ENCODE measurements at places on chromosomes 4 and X.

- DNase-seq = no peak
Observed at GRCh38 chr4:109978704-109979454, 66.2 kb downstream of the EGF start.

- no peak for DNase-seq
Observed at GRCh38 chr4:78517050-78517652, 34.4 kb upstream of the ANXA3 start.

DNA sequence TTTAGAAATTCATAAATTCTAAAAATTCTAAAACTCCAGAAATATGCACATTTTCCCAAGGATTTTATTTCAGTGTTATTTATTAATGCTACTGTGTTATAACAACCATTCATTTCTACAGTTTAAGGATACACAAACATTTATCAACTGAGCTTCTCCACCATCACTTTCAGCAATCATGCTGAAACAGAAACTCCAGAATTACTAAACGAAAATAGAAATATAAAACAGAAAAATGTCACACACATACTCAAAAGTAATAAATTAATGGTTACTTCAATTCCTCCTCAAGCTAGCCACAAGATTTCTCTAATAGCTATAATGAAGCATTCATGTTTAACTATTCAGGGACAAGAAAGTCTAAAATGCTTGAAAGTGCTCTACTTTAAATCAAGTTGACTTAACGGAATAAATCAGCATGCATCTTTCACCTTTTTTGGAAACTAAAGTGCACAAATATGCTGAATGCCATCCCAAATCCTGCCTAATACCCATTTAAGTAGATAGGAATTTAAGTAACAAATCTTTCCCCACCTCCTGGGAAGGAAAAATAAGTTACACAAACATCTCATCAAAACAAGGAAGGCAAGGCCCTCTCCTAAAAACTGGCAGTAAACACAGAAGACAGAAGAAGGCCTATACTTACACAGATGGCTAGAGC is 563 bp downstream of the FAM13A start:
- no peak for DNase-seq

GRCh38 chr4:56460085-56460484 is 7.3 kb upstream of the SRP72 start:
- DNase-seq = no peak

DNA sequence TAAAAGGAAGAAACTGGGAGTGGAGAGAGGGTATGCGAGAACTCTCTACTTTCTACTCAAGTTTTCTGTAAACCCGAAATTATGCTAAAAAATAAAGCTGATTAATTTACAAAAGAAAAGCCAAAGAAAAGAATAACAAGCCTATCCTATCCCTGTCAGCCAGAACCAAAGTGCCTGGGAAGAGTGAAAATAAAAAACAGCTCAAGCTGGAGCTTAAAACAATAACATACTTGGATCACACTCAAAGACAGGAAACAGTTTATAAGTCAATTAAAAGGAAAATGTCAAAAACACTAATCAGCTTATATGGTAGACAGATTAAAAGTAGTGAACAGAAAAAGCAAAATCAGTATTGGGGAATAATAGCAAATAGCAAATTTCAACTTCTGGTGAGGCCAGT is 139.4 kb downstream of the FRYL start:
- no peak for DNase-seq

DNA sequence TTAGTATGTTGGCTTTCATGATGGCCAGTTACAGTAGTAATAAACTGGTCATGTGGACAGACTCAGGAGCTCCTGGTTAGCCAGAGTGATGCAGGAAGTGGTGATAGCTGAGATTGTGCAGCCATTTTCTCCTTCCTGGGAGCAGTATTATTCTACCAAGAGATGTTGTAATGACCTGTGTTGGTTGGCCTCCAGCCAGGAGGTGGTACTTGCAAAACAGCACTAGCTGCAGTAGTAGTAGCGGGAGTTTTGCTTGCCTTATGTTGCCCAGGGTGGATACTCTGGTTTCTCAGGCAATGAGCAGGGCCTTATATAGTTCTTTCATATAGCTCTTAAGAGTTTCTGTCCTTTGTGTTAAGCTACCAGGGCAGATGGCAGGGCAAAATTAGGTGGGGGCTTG is 998.8 kb downstream of the GLUD2 start:
- no peak for DNase-seq

GRCh38 chr4:26420438-26420837 is 69.8 kb downstream of the CCKAR start:
- DNase-seq = no peak

DNA sequence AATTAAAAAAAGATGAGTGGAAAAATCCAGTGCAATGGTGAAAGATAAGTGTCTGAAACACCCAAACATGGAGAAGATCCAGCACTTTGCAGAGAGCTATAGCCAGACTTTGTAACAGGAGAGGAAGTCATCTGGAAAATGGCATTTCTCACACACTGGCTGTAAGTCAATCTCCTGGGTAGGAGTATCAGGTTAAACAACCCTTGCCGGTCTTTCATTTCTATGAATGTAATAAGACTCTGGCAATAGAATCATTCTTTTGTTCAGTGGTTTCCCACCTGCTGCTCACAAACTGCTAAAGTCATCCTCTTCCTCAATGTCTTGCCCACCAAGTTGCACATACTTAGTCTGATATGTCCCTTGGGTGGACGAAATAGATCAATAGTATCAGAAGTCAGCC is 94.0 kb upstream of the ATP8A1 start:
- DNase-seq = no peak

DNA sequence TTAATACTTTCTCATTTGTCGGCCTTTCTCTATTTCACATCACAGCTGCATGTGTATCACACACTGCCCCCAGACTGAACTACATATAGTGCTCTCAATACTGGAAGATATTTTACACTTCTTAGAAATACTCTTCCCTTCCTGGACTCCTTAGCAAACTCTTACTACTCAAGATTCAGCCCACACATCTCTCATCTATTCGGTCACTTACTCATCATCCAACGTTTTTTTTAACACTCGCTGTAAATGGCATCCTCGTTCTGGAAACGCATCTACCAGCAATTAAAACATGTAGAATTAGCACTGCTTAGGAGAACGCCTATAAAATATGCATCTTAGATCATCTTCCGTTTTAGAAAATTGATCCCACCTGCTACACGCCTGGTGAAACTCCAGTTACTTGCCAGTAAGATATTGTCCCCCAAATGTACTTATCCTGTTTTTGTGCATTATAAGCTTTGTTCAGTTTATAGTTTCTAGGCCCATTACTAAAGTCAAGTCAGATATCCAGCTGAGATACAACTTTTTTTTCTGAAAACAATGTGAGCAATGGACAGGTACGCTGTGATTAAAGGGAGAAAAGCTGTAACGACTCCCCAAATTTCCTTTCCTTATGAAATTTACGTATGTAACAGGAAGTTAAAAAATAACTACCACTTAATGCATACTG is 1.0 kb downstream of the LRP2BP start:
- no peak for DNase-seq

DNA sequence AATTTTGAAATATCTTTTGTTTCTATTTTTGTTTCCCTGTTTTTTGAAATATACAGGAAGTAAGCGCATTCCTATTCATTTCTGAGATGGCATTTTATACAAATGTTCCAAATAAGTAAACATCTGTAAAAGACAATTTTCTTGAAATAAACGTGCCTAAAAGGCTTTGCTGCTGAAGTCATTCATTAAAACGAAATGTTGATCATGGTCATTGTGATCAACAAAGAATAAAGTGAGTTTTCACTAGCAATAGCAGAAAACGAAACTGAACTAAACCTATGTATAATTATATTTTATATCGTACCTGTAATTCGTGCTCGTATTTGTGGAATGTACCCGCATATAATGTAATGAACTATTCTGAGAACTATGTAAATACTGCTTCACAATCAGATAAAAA is 221.2 kb downstream of the MGST2 start:
- no peak for DNase-seq

Data from activated CD8-positive, alpha-beta memory T cell treated with anti-CD3 and anti-CD28 coated beads for 1 hour (primary cell).